LHCN-M2 (cell line): ENCODE measurements at places on chromosomes 7 and 10.
A peak's percentile ranks its signal among the peaks of the same experiment; 100 is the strongest.

DNA sequence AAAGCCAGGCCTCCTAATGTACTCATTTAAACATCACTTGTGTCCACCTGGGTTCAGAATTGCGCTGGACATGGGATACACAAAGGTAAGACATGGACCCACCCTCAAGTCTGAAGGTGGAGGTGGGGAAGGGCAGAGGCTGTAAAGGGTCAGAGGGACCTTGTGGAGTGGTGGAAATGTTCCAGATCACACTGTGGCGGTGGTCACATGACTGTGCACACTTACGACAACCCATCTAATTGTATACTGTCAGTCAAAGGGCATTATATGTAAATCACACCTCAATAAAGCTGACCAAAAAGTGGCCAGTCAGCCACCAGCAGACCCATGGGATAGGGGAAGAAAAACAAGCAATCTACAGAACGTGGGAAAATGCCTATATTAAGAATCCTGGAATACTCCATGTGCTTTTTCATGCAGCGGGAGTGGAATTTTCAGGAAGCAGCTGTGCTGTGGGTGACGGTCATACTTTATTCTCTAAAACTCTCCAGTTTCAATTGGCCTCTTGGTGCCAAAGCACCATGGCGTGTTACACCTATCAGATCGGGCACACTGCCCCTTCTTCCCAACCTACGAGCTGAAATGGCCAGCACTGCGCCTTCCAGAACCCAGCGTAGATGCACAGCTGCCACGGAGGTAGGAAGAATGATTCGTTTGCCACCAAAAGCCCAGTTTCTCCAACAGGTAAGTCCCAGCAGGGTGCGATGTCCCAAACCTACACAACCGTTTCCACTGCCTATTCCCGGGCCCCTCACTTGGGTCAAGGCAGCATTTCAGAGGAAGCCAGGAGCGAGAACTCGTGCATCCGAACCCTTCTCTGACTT lies 69.8 kb downstream of the PRKAG2 start:
- DNase-seq: peak; percentile 63

DNA sequence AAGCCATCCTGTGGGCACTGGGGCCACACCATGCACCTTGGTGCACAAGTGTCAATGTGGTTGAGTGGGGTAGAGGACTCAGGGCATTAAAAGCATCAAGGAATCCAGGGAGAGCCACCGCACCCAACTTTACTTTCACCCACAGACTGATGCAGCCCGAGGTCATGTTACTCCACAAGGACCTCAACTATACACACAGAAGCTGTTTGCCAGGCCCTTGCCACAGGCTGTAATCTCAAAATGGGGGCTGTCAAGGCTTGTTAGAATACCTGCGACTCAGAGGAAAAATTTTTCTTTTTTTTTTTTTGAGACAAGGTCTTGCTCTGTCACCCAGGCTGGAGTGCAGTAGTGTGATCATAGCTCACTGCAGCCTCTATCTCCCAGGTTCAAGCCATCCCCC lies 26.5 kb upstream of the KCTD7 start:
- no peak for DNase-seq

GRCh38 chr7:28239823-28240204 lies 59.2 kb upstream of the JAZF1 start:
- no peak for DNase-seq

- DNase-seq: no peak
Measured at GRCh38 chr7:6554848-6555247, 3.6 kb upstream of the GRID2IP start.

GRCh38 chr7:108557191-108557590 lies 12.3 kb downstream of the THAP5 start:
- DNase-seq: no peak

GRCh38 chr7:76064208-76064970 lies 16.5 kb downstream of the MDH2 start:
- DNase-seq: no peak

DNA sequence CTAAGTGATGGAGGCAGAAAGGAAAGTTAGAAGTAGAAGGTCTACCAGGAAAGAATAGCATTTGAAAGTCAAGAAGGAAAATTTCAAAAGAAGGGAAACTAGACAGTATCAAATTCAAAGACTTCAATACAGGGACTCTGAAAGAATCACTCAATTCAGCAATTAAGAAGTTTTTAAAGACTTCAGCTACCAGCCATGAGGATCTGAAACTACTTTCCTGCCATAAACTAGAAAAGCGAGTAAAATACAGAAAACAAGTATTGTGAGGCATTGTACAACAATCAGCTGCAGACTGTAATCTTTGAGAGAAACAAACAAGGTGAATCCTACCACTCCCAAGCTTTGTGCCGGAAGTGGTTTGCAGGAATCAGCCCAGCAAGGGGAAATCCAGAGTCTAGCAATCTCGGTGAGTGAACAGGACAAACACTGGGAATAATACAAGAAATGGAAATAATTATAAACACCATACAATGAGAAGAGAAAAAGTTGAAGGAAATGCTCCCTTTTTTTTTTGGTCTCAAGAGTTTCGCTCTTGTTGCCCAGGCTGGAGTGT lies 62.4 kb downstream of the ARHGAP12 start:
- DNase-seq: no peak

DNA sequence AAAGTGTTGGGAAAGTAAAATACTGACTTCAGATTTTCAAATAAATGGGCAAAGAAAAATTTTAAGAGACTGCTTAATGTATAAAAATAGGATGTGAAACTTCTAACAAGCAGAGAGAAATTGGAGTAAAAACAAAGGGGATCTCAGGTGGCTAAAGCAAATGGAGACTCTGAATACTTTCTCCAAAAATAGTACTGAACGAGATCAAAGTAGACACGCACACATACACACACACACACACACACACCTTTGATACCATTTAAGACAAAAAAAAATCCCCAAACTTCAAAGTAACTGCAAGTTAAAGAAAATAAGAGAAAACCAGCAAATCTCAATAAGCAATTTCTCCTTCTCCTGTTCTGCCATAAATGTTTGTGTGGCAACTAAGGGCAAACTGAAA lies 307.3 kb downstream of the CRPPA start:
- DNase-seq: no peak

- no peak for DNase-seq
Measured at GRCh38 chr7:96933067-96933645, 72.2 kb upstream of the DLX6 start.

GRCh38 chr10:58220769-58221451 lies 46.8 kb downstream of the IPMK start:
- peak; percentile 69 for DNase-seq

DNA sequence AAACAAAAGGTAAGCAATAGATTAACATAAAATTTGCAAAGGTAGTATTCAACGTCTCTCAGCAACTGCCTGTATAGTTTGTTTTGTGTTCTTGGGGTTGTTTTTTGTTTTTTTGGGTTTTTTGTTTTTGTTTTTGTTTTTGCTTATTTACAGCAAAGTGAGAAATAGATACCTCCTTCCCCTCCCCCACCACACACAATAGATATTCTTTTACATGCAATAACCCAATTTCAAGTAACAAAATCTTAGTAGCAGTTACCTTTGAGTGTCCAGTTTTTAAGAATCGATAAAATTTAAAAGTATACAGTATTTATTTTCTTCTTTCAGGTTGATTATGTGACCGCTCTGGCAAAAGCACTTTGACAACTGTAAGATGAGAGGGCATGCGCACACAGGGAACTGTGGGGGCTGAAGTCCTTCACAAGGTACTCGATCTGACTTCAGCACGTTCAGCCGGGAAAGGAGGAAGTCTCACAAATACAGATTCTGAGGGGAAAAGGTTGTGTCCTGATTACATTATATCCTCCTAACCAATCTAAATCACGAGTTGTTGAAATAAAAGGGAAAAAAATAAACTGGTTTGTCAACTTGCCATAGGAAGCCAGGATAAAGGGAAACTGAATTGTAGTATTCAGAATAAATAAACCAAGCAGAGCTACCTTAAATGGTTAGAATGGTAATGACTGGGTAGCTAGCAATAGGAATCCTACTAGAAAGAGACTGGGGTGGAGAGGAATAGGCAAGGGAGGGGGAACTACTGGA lies 47.8 kb downstream of the CPEB3 start:
- DNase-seq: peak; percentile 61

GRCh38 chr7:43450894-43451293 lies 132.0 kb upstream of the STK17A start:
- DNase-seq: no peak

DNA sequence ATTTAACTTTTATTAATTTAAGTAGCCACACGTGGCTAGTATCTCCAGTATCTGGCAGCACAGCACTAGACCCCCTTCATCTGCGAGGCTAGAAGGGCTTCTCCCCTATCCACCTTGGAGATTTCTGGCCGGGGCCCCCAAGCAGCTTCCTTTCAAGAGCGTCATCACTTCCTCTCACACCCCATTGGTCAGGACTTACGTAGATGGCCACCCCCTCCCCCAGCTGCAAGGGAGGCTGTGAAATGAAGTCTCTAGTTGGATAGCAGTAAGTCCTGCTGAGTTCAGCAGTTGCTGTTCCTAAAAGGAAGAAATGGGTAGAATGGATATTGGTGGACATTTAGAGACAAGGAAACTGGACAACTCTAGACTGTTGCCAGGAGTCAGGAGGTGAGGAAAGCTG lies 33.8 kb upstream of the COMTD1 start:
- DNase-seq: no peak

DNA sequence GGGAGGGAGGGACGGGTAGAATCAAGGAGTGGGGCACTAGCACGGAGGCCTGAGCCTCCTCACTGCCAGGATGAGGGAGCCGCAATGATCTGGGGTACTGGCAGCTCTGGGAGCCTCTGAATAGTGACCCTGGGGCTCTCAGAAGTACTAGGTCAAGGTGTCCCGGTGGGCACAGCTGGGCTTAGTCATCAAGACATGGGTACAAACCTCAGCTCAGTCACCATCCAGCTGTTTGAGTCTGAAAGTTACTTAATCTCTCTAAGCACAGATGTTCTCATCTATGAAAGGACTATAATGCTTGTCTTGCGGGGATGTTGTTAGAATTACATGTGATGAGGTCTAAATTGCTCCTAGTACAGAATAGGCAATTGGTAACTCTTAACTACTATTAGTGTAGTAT lies 276.8 kb downstream of the KCNMA1 start:
- peak; percentile 55 for DNase-seq

DNA sequence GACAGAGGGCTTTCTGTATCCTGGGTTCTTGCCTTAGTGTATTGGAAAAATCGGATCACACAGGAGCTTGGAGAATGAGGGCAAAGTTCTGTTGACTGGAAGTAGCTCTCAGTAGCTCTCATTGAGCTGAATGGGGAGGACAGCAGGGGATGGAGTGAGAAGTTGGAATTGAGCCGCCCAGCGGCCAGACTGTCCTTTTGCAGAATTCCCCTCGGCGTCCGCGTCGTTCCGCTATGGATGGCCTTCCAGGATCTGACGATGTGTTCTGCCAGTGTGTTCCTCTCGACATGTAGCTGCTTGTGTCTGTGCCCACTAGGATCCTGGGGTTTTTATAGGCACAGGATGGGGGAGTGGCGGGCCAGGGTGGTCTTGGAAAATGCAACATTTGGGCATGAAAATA lies 351.8 kb upstream of the SEMA3A start:
- DNase-seq: no peak

DNA sequence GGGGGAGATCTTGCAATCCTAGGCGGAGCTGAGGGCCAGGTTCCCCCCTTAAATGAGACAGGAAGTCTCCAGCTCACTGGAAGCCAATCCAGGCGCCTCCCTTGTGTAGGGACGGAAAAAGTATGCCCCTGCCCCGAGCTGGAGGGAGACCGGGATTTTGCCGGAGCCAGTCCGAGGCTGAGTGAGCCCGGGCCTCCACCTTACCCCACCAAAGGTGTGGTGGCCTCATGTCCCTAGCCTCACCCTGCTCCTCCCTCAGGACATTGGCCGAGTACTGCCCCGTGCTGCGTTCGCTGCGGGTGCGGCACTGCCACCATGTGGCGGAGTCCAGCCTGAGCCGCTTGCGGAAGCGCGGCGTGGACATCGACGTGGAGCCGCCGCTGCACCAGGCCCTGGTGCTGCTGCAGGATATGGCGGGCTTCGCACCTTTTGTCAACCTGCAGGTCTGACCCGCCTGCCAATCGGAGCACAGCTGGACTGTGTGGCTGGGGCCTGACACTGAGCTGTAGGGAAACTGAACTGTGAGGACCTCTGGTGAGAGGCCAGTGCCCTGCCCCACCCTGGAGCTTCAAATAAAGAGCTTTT lies 2.0 kb downstream of the FBXL15 start:
- peak; percentile 53 for DNase-seq

DNA sequence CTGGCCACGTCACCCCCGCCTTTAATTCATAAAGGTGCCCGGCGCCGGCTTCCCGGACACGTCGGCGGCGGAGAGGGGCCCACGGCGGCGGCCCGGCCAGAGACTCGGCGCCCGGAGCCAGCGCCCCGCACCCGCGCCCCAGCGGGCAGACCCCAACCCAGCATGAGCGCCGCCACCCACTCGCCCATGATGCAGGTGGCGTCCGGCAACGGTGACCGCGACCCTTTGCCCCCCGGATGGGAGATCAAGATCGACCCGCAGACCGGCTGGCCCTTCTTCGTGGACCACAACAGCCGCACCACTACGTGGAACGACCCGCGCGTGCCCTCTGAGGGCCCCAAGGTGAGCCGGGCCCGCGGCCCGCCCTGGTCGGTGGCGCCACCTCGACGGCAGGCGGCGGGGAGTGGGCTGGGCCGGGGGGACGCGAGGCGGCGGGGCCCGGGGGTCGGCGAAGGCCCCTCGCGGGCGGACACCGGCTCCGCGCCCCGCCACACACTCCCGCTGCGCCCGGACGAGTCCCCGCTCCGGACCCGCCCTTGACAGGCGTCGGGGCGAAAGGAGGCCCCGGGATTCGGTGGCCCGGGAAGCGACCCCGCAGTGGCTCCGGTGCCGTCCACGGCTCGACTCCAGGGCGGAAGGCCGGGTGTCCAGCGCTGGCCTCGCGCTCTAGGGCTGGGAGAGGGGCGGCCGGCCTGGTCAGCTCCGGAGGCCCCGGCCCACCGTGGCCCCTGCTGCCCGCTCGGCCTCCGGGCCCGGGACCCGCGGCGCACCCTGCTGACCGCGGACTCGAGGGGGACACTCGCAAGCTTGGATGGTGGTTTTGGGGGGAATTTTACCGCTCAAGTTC lies 557 bp downstream of the BAG3 start:
- DNase-seq: no peak

DNA sequence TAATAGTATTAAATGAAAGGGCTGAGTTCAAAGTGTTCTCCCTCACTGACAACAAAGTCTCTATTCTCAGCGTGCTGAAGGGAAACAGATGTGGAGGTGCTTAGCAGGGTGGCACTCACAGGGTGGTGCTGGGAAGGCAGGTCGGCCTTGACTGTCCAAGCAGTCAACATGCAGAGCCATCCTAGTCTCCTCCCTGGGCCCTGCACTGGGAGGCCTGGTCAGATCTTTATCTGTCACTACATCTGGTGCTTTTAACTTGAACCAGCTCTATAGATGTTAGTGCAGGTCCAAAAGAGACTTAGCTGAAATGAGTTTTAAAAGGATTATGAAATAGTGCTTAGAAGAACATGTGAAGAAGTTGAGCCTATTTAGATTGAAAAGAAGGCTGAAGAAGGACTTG lies 82.1 kb downstream of the AVL9 start:
- no peak for DNase-seq

GRCh38 chr10:23315966-23316365 lies 28.6 kb downstream of the C10orf67 start:
- DNase-seq: no peak
